ENCODE measurements at places on chromosomes 5 and 9.

GRCh38 chr5:80798633-80799032 lies 143.8 kb upstream of the DHFR start:
- DNase-seq = no peak

GRCh38 chr5:98065261-98065909 lies 708.1 kb upstream of the RGMB start:
- DNase-seq = no peak

GRCh38 chr9:81825846-81826516 lies 102.2 kb upstream of the SPATA31D4 start:
- no peak for DNase-seq

DNA sequence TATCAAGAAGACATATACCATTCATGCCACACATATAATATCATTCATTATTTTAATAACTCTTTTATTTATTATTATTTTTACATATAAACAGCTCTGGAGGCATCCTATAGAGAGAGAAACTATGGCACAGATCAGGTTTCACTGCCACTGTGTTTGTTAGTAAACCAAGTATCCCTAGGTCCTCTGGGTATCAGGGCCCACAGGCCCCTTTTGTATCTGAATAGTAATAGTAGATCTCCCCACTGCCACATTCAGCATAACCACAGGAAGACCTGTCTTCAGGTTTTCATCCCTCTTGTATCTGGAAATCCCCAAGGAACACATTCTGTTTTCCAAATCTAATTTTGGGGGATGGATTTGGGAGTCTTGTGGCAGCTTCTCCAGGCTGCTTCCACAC lies 94.0 kb downstream of the SPATA31D1 start:
- no peak for DNase-seq

DNA sequence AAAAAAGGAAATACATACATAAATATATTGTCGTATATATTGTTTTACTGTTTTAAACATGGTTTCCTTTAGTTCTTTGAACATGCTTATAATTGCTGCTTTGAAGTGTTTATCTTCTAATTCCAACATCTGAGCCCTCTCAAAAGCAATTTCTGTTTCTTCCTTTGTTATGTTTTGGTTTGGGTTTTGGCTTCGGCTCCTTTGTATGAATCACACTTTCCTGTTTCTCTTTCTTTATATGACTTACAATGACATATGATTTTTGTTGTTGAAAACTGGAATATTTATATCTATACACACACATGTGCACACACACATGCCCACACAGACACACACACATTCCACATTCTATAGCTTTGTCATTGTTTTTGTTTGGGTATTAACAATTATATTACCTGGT lies 1206.7 kb downstream of the CDH12 start:
- DNase-seq = no peak

DNA sequence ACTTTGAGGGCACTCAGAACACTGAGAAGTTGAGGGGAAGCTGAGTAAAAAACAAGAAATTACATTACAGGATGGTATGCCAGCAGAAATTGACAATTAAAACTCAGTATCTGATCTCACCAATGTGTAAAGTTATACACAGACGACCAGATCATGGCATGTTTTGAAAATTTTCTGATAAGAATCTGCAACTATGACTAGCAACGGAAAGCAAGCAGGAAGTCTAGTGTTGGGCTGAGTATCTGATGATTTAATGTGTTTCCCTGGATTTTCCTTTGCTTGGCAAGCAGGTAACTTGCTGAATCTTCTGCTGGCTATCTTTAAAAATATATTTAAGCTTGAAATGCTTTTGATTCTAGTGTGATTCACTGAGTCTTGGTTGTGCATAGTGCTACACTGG lies 5.2 kb upstream of the GCNT4 start:
- DNase-seq = no peak

- no peak for DNase-seq
These were observed 6.1 kb upstream of the GCNT1 start for GRCh38 chr9:76452839-76453238.

DNA sequence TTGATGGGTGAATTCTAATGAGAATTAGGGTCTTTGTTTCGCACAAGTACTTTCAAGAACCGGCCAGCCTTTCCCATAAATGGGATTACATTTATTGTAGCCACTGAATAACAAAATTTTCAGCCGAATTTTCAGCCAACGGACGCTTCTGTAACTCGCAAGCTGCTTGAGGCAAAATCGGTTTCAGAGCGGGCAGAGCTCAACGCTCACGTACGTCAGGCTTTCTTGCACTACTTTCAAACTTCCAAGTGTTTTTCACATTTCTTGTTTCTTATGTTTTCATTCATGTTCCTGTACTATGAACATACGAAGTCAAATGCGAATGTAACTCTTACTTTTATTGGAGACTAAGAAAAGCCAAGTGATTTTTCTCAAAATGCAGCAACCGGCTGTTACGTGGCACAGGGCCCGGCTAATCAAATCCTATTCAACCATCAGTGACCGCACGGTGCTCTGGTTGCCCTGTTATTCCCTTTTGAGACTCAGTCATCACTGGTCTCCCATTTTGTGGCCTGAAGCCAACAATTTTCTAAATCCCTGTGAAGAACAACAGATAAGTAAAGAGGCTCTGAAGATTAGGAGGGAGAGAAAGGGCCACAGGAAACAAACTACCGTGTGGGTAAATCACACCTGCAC lies 68.5 kb downstream of the SLC28A3 start:
- DNase-seq = no peak

- no peak for DNase-seq
These were observed 90.7 kb upstream of the MOCS2 start for GRCh38 chr5:53200306-53200705.

DNA sequence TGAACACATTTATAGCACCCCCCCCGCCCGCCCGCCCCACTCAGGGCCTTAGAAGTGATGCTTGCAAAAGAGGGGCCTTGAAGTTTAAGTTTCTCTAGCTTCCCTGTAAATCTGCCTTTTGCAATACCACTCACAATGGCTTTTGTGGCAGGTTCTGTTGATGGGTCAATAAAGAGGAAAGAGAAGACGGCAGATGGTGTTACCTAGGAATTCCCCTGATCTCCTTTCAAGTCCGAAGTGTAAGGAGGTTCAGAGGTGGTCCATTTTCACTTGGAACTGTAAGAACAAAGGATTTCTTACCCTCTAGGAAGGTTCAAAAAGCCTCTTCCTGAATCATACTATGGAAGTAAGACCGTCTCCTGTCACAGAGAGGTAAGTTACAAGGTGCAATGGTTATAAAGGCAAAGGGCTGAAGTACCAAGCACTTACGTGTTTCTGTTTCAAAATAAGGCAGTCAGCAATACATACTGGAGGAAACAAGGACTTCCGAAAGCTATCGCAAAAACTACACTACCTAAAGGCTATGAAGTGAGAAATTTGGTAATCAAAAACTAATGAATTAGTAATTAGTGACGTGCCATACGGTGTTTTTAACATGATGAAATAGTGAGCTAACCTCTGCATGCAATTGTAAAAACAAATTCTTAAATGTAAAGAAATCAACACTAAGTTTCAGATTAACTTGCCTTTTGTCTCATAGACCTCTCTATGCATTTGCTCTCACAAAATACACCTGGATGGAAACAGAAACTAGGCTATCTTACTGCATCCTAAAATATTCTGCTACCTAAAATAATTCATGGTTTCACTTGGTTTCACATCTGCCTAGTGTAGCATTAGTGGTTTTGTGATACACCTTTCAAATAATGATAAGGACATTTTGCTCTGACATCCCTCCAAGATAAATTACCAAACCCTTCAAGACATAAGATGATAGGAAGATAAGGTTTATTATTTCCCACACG lies 589.4 kb upstream of the FAM174A start:
- DNase-seq = no peak

DNA sequence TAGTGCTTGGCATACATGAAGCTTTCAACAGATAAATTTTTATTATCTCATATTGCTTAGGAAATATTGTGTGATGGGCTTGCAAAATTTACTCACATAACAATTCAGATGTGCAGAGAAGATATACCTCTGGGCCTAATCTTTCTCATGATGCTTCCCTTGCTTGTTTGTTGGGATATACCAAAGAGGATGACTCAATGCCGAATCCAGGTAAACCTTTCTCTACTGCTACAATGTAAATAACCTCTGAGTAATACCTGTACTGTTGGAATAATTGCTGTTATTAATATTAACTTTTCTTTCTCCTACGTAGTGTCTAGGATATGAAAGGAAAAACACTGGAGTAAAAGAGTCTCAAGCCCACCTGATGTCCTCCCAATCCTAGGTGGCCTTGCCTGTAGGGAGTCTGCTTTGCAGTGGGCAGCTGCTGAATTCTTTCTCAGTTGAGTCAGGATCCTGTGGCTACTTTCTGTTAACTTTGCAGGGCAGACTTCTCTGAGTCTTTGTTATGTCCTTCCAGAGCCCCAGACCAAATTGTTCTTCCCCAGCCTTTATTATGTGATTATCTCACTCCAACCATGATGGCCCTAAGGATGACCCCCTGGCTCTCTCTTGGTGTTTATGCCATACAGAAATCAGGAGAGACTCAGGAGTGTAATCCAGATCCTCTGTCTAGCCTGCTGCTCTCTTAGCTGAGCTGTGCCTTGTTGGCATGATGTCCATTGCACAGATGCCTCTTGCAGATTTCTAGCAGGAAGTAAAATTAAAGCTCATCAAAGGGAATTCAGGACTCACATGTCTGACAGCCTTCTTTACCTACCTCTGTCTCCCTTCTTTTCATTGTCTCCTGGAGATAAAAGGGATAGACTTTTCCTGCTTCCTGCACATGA lies 208.1 kb downstream of the SNX18 start:
- no peak for DNase-seq

DNA sequence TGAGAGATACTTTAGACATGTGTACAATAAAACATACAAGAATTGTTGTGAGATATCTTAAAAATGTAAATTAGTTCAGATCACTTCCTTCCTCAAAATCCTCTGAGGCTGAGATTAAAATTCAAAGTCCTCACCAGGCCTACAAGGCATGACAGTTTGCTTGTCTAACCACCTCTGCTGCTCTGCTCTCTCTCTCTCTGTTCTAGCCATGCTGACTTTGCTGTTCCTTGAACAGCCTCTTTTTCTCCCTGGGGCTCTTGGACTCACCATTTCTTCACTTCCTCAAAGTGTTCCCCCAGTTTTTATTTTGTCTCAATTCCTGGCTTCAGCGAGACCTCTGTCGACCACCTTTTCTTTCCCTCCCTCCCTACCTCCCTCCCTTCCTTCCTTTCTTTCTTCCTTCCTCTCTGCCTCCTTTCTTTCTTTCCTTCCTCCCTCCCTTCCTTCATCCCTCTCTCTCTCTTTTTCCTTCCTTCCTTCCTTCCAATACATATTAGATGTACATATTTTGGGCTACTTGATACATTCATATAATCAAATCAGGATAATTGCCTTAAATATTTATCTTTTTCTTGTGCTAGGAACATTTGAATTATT lies 27.0 kb downstream of the CATSPER3 start:
- no peak for DNase-seq

GRCh38 chr9:128688501-128689292 lies at the start of gene SET:
Gene SET (plus strand): TSS chr9:128689222. CDS start chr9:128689583, 361 bp downstream.
- DNase-seq = peak; percentile 85

DNA sequence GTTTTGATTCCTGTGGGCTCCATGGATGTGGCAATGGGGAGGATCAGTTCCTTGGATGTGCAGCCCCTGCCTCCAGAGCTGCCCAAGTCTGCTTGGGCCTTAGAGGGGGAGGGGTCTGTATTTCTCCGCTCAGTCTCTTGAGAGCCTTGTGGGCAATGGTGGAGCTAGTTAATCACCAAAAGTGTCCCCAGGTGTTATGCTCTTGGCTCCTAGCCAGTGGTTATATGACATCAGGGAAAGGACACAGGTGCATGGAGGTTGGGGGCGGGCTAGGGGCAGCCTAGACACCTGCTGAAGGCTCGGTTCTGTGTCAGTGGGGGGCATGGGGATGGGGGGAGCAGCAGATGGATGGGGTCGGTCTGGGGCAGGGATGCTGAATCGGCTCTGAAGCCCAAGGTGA lies 12.4 kb upstream of the ARAP3 start:
- no peak for DNase-seq

GRCh38 chr5:111976705-111977435 lies 219.9 kb upstream of the NREP start:
- DNase-seq = no peak

DNA sequence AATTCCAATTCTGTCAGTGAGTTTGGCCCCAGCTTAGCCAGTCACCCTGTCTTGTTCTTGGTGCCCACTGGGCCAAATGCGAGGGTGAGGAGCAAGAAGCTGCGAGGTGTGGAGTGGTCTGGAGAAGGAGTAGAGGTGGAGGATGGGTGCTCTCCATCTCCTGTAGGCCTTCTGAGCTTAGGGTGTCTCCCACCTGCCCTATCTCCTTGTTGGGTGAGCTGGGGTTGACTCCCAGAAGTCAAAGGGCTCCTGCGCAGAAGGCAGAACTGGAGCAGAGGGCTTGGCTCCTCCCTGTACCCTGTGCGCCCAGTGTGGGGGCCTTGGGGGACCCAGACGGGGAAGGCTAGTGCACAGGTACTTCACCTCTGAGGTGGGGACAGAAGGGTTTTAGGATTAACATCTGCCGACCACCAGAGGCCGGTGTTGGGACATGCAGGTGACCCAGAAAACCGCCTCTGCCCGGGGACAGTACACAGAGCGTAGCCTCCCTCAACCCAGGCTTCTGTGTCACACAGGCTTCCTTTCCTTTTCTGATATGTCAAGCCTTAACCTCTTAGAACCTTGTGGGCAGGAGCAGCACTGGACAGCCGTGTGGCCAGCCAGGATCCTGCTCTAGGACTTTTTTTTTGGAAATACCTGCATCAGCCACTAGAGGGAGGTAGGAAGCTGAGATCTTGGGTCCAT lies 16.9 kb downstream of the IL5 start:
- no peak for DNase-seq

DNA sequence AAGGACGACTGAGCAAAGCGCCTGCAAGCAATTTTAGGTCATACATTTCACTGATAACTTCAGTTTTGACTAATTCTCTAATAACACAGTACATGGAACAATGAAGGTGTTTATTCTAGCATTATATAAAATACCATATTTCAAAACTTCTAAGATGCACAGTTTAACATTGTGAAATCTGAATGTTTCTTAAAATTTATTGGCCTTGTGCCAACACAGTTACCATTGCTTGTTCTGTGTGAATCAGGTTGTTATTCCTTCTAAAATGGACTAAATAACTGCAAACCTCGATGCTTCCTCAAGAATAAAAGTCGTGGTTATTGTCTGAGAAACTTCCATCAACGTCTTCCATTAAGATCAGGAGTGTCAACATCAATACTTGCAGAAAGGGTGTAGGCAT lies 8.0 kb downstream of the MCC start:
- no peak for DNase-seq

- no peak for DNase-seq
These were observed 1.7 kb upstream of the AGTPBP1 start for GRCh38 chr9:85743275-85744128.

DNA sequence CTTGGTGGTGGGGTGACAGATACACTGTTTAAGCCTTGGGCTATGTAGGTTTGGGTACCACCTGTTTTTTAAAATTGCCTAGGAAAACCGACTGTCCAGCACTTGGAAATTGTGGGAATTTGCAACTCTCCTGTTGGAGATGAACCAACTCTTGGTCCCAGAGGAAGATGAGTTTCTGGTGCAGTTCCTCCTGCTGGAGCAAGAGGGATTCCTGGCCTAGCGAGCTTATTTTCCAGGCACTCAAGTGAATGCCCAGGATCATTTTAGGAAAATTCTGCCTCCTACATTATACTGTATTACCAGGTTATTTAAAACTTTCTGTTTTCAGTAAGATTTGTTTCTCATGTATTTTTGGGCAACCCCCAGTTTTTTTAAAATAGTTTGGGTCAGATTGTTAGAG lies 33.7 kb downstream of the AP3S1 start:
- no peak for DNase-seq

All from T follicular helper cell (primary cell).